ENCODE measurements at places on chromosomes 1 and 21. TPM values are rescaled to one million over a fixed set of nuclear protein-coding genes. Genes with fewer than 3 reads are reported as not detected.

Gene YIPF1
- total RNA-seq, result 12.5 TPM

Gene KLHDC8A
- 0.53 TPM for total RNA-seq

Gene S100A2
- total RNA-seq, result 29.8 TPM

Gene AMY1A
- not detected for total RNA-seq

Gene DMBX1
- total RNA-seq, result 0.68 TPM

Gene FMOD
- total RNA-seq, result not detected

Gene GNG12
- 66.0 TPM for total RNA-seq

Gene SPRR1A
- not detected for total RNA-seq

Gene ADORA1
- 1.3 TPM for total RNA-seq

Gene SPOCD1
- total RNA-seq, result 5.3 TPM

Gene CNN3
- 48.0 TPM for total RNA-seq

Gene PM20D1
- total RNA-seq, result not detected

Gene PADI4
- total RNA-seq, result not detected

Gene ZZZ3
- 20.8 TPM for total RNA-seq

Gene DDR2
- total RNA-seq, result 0.37 TPM

Gene WNT2B
- total RNA-seq, result 0.38 TPM

Gene NAV1
- 9.6 TPM for total RNA-seq

Gene PHC2
- total RNA-seq, result 82.7 TPM

Gene AKR7A2
- 54.3 TPM for total RNA-seq

Gene LAMC2
- 21.5 TPM for total RNA-seq

Gene TRPM2
- total RNA-seq, result 7.0 TPM

Gene RBP7
- total RNA-seq, result 5.2 TPM

Gene FAM151A
- 0.05 TPM for total RNA-seq
